ENCODE measurements at places on chromosomes 1 and 21.
A peak's percentile ranks its signal among the peaks of the same experiment; 100 is the strongest.

- no peak for DNase-seq
Measured at GRCh38 chr1:151968058-151968457, 25.6 kb downstream of the S100A10 start.

- no peak for DNase-seq
Measured at GRCh38 chr1:33710967-33711366, 152.9 kb upstream of the HMGB4 start.

GRCh38 chr1:153371231-153371630, 4.2 kb downstream of the S100A12 start:
- no peak for DNase-seq

- DNase-seq, result no peak
Measured at GRCh38 chr1:114208106-114208505, 54.4 kb upstream of the SYT6 start.

- DNase-seq, result no peak
Measured at GRCh38 chr1:28256197-28256827, 3.0 kb upstream of the SESN2 start.

- DNase-seq, result no peak
Measured at GRCh38 chr21:14734191-14734590, 188.1 kb upstream of the SAMSN1 start.

DNA sequence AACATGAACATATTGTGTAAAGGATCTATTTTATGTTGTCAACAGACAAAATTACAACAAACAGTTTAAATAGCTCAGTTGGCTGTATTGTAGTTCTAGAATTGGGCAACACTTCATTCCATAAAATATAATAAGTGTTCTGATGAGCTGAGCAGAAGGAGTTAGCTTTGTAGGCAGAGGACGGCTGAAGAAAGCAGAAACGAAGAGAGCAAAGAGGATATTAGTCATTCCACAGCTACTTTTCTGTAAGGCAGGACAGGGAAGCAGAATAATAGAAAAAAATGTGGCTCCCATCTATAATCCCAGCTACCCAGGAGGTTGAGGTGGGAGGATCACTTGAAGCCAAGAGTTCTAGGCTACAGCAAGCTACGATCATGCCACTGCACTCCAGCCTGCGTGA, 20.2 kb upstream of the IVNS1ABP start:
- DNase-seq, result no peak

DNA sequence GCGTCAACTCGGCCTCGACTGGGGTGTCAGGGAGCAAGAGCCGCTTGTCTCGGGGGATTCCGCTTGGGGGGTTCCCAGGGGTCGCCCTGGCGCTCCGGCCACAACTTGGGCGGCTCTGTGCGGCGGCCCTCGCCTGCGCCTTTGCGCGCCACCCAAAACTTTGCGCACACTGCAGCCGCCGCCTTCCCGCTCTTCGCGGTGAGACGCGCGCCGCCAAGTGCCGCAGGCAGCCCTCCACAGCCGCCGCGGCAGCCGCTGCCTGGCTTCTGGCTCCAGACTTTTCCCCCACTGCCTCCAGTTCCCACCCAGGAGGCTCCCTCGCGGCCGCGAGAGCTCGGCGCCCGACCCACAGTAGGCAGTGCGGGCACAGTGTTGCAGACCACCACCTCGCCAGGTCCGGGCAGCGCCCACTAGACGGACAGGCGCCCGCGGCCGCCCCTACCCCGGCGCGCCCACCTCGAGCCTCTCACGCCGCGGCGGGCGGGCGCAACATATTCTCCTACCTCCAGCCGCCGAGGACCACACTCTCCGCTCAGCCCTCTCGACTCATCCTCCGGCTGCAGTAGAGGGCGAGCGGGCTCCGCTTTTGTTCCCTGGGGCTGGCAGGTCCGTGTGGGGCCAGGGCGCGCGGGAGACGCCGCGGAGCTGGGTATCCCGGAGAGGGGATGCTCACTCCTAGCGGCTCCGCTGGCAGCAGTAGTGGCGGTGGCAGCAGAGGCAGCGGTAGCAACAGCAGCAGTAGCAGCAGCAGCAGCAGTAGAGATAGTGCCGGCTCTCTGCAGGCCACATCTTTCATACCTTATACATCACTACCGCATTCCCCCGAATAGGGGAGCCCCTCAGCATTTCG, 296.6 kb downstream of the OMA1 start:
- no peak for DNase-seq

DNA sequence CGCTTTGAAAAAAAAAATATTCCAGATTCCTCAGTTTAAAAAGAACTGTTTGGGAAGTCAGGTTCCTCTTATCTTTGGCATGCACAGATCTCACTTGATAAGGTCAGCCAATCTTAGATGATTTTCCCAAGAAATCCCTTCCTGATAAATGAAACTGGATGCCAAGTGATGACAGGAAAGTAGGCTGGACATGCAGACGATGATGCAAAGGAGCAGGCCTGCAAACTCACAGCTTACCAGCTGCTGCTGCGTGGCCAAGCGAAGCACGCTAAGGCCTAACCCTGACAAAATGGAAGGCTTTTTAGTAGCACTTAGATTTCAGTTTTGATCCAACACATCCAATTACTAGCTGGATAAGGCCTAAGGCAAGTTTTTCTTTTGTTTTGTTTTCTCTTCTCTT, 10.1 kb downstream of the TADA1 start:
- DNase-seq, result no peak

GRCh38 chr1:236058141-236058934, 6.6 kb downstream of the NID1 start:
- no peak for DNase-seq

DNA sequence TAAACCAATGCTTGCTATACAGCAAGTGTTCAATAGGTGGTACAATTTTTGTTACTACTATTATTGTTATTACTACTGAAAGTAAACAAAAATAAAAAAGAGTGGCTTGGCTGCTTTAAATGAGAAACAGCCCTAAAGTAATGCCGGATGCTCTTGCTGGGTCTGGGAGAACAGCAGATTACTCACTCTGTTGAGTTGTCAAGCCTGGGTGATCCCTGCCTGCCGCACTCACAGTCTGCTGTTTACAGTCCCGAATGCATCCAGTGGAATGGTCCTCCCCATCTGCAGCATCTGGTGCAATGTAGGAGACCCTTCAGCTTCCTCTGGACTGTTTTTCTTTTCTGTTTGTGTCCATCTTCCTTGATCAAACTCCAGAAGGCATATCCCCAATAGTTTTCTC, 102.7 kb upstream of the IVNS1ABP start:
- DNase-seq, result no peak

- DNase-seq, result peak; percentile 58
Measured at GRCh38 chr1:20696397-20697333, 21.1 kb downstream of the KIF17 start.

DNA sequence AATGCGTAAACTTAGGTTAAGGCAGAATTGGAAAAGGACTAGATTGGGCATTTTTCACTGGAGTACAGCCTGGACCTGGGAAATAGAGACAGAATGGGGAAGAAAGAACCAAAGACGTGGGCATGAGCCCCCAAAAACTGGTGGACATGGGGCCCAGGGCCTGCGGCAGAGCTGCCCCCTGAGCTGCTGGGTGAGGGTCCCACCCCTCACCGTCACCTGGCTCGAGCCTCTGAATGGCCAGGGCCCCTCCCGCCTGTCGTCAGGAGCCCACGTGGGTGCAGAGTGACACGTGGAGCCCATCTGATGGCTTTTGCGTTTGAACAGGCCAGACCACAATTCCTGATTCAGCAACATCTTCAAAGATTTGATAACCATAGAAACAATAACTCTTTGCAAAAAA, 360.9 kb upstream of the VAMP3 start:
- no peak for DNase-seq

GRCh38 chr1:35748326-35748725, 21.5 kb downstream of the CLSPN start:
- no peak for DNase-seq

- DNase-seq, result peak; percentile 69
Measured at GRCh38 chr1:118335331-118335732, 150.3 kb upstream of the SPAG17 start.

- DNase-seq, result no peak
Measured at GRCh38 chr1:25031601-25031965, 101.5 kb upstream of the RUNX3 start.

- no peak for DNase-seq
Measured at GRCh38 chr21:42711667-42712066, 58.2 kb downstream of the PDE9A start.

- no peak for DNase-seq
Measured at GRCh38 chr1:19479351-19480120, 5.8 kb downstream of the CAPZB start.

DNA sequence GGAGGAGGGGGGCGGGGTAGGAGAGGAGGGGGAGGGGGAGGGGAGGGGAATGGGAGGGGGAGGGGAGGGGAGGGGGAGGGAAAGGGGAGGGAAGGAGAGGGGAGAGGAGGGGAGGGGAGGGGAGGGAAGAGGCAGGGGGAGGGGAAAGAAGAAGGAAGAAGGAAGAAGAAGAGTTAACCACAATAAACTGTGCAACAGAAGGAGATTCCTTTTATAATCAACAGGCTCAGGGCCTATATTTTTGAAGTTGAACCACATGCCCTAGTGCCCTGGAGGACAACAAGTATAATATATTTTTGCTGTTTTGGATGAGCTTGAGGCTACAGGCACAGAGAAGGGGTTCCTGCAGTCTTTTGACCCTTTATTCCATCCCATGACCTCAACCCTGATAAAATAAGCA, 228.2 kb upstream of the IRF2BP2 start:
- no peak for DNase-seq

- no peak for DNase-seq
Measured at GRCh38 chr1:243916160-243916559, 66.1 kb upstream of the AKT3 start.

DNA sequence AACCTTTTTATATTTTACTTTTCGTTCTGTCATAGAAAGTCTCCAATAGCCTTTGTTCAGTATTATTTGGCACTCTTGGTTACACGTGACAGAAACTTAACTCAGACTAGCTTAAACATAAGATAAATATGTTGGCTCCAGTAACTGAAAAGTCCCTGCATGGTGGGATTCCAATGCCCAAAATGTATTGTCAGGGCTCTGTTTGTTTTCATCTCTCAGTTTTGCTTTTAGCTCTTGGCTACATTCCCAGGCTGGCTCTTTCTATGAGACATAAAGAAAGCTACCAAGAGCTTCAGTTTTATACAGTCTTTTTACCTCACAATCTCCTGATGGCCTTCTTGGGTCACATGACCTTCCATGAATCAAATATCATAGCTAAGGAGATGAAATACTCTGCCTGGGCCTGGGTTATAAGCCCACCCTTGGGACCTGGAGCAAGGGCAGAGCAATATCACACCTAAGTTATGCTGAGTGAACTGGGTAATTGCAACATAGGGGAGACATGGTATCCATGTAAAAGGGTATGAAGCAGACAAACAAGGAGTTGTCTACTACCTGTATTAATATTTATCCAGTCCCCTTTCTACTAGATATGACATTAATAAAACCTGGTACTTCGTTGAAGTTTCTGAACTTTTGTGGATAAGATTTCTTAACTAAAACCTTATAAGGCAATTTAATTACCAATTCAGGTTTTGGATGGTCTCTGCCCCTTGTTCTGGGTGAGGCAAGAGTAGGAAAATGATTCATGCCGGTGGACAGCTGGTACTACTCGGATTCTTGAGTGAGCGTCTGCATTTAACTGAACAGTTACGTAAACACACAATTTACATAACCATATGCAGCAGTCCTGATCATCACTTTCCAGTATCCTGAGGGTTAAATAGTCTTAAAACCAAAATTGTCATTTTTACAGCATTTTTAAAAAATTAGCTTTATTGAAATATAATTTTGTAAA, 442.3 kb downstream of the GPATCH2 start:
- DNase-seq, result no peak

DNA sequence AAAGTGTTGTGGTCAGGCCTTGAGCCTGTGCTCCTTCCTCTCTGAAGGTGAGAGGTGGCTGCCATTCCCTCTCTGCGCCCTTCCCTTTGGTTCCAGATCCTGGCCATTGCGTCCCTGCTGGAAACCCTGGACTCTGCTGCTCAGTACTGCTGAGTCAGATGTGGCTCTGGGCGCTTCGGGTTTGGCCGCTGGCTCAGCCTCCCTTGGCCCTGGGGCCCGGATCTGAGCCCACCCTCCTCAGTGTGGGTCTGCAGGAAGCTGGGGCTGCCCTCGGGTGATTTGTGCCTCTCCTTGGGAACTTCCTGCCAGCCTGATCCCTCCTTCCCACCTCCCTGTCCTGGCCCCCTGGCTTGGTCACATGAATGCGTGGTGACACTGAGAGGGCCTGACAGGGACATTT, 32.2 kb downstream of the QSOX1 start:
- DNase-seq, result no peak

- DNase-seq, result peak; percentile 33
Measured at GRCh38 chr1:214864896-214865688, 217.4 kb upstream of the KCNK2 start.

GRCh38 chr1:31588751-31589515, 12.6 kb downstream of the TINAGL1 start:
- DNase-seq, result no peak

GRCh38 chr1:177983077-177983476, 13.2 kb upstream of the SEC16B start:
- no peak for DNase-seq
